Kidney tubule cell (primary cell): ENCODE measurements at places on chromosomes 2 and 18.

DNA sequence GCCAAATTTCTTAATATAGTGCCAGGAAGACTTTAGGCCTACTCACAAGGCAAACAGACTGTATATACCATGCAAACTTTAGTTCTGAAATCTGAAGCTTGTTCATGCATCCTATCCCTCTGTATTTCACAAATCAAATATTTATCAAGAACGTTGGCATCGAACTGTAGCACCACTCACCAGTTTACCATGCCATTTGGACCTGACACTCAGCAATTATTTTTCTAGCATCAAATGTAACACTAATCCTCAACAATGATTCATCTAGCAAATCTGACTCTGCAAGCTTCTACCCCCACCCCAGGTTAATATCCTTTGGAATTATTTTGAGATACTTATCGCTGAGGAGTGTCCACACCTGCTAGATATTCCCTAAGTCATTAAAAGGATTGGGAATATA lies 1506.6 kb downstream of the LRP1B start:
- DNase-seq: no peak

GRCh38 chr2:9256570-9257043 lies 50.0 kb downstream of the ASAP2 start:
- DNase-seq: peak; percentile 42

DNA sequence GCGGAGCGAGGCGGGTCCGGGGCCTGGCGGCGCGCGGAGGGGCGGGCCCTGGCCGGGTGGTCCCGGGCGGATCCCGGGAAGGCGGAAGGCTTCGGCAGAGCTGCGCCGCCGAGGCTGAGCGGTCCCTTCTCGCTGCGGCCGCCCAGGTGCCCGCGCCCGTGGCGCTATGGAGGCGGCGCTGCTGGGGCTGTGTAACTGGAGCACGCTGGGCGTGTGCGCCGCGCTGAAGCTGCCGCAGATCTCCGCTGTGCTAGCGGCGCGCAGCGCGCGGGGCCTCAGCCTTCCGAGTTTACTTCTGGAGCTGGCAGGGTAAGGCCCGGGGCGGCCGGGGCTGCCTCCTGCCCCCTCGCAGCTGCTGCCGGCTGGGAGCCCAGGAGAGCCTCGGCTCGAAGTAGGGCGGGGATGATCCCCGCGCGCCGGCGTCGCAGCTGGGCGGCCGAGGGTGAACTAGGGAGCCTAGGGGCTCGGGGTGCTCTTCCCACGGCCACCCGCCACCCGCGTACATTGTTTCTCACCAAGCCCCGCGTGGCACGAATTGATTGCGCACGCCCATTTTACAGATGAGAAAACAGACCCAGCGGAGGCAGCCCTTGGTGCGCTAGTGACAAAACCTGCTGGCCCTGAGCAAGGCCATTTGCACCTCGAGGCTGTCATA lies at the start of gene SLC66A3:
TSS of gene SLC66A3 (plus strand) at position 87 of the 655 bp plus-strand sequence. CDS start at position 167, 80 bp downstream.
- peak; percentile 89 for DNase-seq

DNA sequence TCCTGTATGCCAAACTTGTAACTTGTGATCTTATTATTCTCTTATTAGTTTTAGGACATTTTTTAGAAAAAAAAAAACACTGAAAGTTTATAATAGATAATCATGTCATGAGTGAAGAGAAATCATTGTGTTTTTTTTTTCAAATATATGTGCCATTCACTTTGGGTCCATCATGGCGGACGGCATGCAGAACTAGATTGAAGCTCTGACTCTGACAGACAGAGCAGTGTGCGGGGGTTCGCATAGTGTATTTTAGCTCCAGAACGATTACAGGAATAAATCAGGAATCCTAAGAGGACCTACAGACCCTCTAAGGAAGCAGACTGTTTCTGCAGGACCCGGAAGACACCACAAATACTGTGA lies 484.4 kb upstream of the REG3G start:
- no peak for DNase-seq

DNA sequence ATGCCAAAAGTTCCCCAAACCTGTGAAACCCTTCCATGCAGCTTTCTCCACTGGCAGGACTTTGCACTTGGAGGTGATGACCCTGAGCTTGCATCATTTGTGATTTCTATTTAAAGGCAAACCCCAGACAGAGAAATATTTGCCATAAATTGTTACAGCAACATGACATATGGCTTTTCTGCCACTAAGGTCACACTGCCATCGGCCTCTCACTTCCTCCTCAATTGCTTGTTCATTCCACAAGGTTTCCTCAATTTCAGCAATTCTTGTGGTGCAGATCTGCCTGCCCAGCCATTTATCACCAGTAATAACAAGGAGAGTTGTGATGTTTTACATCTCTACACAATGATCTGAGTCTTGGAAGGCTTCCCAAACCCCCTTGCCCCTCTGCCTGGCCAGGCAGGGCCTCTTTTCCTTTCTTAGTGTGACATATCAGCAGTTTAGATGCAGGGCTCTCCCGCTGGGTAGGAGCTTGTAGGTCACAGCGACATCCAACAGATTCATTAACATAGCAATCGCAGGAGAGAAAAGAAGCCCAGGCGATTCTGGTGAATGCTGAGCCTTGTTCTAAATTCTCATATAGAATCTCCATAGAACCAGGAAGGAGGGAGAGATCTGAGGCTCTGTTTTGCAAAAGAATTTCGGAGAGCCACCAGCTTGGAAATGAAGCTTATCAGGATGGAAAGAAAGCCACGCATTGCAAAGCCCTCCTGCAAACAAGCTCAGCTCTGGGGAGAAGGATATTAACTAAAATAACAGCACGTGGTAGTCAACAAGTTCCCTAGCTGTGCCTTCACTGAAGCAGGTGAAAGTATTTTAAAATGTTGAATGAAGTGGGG lies 46.7 kb upstream of the ITGA6 start:
- DNase-seq: no peak

- no peak for DNase-seq
Measured at GRCh38 chr2:172914341-172915008, 161.2 kb upstream of the MAP3K20 start.

DNA sequence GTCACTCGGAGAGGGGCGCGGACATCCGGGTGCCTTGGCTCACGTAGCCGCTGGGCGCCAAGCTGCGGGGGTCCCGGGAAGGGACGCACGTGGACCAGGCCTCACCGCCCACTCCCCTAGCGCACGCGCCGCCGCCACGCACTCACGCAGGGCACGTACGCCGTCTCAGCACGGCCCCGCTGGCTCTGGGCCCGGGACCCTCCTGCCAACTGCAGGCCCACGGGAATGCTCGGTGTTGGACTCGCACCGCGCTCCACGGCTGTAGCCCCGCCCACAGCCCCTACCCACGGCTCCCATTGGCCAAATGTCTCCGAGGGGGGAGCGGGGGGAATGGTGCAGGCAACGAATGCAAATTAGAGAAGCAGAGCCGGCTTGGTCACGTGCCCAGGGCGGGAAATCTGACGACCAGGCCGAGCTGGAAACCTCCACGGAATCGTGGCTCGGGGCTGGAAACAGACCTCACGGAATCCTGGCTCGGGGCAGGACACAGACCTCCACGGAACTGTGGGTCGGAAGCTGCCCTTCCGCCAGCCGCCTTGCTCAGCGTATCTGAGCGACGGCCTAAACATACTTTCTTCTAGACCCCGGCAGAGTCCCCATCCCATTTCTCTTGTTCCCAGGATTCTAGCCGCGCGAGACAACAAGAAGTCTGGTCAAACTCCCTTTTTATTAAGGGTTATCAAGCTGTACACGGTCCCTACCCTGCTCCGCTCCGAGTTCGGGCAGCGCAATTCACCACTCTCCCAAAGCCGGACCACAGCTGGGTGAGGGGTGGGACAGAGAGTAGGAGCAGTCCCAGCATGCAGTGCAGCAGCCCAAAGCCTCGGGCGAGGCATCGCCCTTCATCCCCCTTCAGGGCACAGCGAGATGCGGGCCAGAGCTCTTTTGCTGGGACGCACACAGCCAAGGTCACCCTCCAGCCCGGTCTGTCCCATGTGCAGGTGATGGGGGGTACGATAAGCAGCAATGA lies at the start of gene ABCB6:
TSS of gene ABCB6 (minus strand) at position 227 of the 970 bp plus-strand sequence. CDS start 285 bp downstream, outside the sequence.
- DNase-seq: peak; percentile 84

- no peak for DNase-seq
Measured at GRCh38 chr2:213237787-213238186, 46.5 kb upstream of the SPAG16 start.

DNA sequence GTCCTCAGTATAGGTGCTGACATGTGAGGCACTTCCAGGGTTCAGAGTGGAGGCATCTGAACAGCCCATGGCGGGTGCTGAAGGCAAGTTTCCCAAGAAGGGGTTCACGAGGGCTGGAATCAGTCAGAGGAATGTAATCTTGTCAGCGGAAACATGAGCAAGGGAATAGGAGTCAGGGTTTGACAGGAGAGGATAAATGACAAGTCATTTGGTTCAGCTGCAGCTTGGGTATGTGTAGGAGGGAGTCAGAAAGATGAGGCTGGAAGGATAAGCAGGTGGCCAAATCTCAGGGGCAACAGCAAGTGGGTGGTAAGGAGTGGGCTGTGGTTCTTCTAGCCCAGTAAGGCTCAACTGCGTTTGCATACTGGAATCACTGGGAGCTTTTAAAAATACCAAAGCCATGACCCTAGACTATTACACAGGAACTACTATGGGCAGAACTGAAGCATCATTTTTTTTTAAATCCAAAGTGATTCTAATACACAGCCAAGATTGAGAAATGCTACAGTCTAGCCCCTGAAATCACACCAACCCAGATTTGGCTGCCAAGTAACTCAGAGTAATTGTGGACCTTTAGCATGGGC lies 41.8 kb upstream of the NAB1 start:
- DNase-seq: no peak

- peak; percentile 77 for DNase-seq
Measured at GRCh38 chr18:58135701-58136331, 91.8 kb downstream of the NEDD4L start.

GRCh38 chr2:143847257-143847656 lies 672.7 kb downstream of the ZEB2 start:
- no peak for DNase-seq

DNA sequence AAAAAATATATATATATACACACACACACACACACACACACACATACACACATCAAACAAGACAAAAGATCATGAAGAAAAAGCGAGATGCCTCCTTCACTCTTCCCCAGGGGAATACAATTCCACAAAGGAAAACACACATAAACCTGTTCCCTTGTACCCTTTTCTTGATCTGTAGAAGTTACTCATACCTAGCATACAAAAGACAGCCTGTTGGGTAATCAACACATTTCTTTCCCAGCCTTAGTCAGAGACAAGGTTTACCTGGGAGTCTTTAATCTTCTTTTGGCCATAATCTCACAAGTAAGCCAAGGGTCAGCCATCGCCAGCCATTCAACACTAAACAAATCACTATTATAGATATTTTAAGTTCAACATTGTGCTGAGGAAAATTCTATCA lies 407.0 kb downstream of the SUCLG1 start:
- no peak for DNase-seq

DNA sequence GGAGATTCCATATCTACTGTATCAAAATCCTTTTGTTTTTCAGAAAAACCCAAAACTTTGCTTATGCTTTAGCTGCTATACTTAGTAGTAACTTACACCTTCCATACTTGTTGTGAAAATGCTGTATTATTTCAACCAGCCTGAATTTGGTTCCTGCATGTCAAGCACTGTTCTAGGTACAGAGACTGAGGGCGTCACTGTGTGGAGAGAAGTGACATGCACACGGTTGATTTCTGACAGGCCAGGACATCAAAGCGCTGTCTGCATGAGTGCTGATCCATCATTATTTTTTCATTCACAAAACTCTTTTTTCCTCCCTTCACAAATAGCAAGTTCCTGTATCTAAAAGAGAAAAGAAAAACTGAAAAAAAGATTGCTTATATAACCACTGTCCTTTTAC lies 31.6 kb downstream of the TRAPPC12 start:
- DNase-seq: no peak
